ENCODE measurements at places on chromosomes 4 and X. TPM values are rescaled to one million over a fixed set of nuclear protein-coding genes. Genes with fewer than 3 reads are reported as not detected.

DNA sequence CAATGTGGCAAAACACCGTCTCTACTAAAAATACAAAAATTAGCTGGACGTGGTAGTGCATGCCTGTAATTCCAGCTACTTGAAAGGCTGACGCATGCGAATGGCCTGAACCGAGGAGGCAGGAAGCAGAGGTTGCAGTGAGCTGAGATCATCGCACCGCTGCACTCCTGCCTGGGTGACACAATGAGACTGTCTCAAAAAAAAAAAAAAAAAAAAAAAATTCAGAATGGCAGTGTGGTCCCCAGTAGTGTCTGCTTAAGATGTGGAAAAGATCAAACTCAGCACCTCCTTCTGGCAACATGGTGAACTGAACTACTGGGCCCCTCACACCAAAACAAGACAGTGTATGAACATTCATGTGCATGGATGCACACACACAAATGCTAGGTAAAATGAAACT, 32.2 kb downstream of the SMS start:
- H3K27ac ChIP-seq = no peak overlapping the region
- H3K4me3 ChIP-seq = no peak overlapping the region
- H3K4me1 ChIP-seq = peaks cover 10% of the 10 kb centered on the region
- no peaks in the 10 kb centered on the region for H3K36me3 ChIP-seq
- no peaks in the 10 kb centered on the region for H3K27me3 ChIP-seq

GRCh38 chrX:69256291-69256565, 91.0 kb upstream of the PJA1 start:
- H3K27me3 ChIP-seq = no peaks in the 10 kb centered on the region
- DNase-seq = no peak
- no peaks in the 10 kb centered on the region for H3K36me3 ChIP-seq
- no peak overlapping the region for H3K4me3 ChIP-seq
- H3K4me1 ChIP-seq = no peaks in the 10 kb centered on the region

DNA sequence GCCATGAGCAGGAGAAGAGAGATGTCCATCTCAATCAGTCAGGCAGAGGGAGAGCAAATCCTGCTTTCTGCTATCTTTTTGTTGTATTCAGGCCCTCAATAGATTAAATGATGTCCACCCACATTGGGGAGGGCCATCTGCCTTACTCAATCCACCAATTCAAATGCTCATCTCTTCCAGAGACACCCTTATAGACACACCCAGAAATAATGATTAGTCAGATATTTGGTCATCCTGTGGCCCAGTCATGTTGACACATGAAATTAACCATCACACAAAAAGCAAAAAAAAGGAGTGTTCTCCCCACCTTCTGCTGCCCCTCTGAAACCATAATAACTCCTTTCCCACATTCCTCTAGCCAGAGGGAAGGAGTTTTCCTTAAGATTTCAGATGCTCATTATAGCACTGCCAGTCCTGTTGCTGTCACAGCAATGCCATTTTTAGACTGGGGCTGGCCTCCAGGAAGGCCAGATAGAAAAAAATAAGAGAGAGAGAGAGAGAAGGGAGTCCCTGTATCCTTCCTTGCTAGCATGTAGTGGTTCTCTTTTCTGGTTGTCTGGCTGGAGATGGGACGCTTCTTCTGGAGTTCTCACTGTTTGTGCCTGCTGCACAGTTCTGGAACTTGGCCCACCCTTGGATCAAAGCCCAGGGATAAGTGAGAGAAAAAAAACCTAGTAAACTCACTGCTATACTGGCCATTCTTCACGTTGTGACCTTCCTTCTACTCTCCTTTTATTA, 177.7 kb downstream of the RBM46 start:
- H3K27me3 ChIP-seq = no peaks in the 10 kb centered on the region
- H3K4me3 ChIP-seq = no peak overlapping the region
- no peak overlapping the region for H3K27ac ChIP-seq
- no peaks in the 10 kb centered on the region for H3K36me3 ChIP-seq

DNA sequence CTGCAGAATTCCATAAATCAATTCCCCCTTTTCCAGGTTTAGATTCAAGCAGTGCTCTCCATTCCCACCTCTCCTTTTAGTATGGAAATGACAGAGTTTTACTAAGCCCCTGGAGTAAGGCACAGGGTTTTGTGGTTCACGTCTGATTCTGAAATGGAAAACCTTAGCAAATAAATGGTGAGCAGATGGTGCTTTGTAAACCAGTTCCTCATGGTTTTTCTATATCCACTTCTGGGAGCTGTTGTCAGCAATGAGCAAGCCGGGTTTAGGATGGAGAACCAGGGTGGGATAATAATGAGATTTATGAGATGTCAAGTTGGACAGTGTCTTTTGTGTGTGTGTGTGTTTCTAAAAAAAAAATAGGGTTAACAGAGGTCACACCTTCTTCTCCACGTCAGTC, 113.8 kb upstream of the RBPJ start:
- no peak overlapping the region for H3K4me3 ChIP-seq
- H3K27ac ChIP-seq = no peak overlapping the region
- no peaks in the 10 kb centered on the region for H3K36me3 ChIP-seq
- no peaks in the 10 kb centered on the region for H3K27me3 ChIP-seq
- no peak for DNase-seq

GRCh38 chr4:137467537-137467936, 64.8 kb downstream of the PCDH18 start:
- no peak overlapping the region for H3K4me3 ChIP-seq
- H3K27ac ChIP-seq = no peak overlapping the region
- H3K36me3 ChIP-seq = no peaks in the 10 kb centered on the region
- DNase-seq = no peak
- no peaks in the 10 kb centered on the region for H3K4me1 ChIP-seq
- H3K27me3 ChIP-seq = no peaks in the 10 kb centered on the region

DNA sequence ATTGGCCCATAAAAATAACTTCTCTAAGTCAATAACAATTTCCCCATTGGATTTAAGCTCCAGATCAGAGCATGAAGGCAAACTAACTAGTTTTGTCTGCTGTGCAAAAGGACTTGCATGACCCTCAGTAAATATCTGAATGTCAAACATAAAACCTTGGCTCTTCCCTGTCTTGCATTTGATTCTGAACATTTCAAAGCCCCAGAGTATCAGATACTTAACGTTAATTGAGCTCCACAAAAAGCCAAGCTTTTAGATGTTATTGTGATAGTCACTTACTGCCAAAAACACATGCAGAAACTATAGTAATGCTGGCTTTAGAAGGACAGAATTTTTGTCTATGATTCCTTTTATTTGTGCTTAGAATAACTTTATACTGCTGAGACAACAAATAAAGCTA, 664.2 kb downstream of the ADGRL3 start:
- no peak overlapping the region for H3K4me3 ChIP-seq
- H3K4me1 ChIP-seq = no peaks in the 10 kb centered on the region
- no peaks in the 10 kb centered on the region for H3K36me3 ChIP-seq
- H3K27me3 ChIP-seq = no peaks in the 10 kb centered on the region
- H3K27ac ChIP-seq = no peak overlapping the region
- no peak for DNase-seq

DNA sequence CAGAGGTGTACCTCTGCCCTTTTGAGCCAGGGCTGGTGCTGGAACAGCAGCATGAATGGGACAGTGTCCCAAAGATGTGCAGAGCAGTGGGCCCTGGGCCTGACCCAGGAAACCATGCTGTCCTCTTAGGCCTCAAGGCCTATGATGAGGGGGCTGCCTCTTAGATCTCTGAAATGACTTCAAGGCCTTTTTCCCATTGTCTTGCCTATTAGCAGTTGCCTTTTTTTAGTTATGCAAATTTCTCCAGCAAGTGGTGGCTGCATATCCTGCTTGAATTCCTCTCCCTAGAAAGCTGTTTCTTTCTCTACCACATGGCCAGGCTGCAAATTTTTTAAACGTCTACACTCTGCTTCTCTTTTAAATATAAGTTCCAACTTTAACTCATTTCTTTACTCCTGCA, 160.3 kb downstream of the CFAP299 start:
- no peaks in the 10 kb centered on the region for H3K36me3 ChIP-seq
- no peak for DNase-seq
- H3K4me3 ChIP-seq = no peak overlapping the region
- peaks cover 45% of the 10 kb centered on the region for H3K4me1 ChIP-seq

- no peaks in the 10 kb centered on the region for H3K36me3 ChIP-seq
- no peak for DNase-seq
- no peak overlapping the region for H3K27ac ChIP-seq
- H3K4me1 ChIP-seq = no peaks in the 10 kb centered on the region
- no peak overlapping the region for H3K4me3 ChIP-seq
- H3K27me3 ChIP-seq = no peaks in the 10 kb centered on the region
Observed at GRCh38 chrX:21947671-21948070, 7.2 kb downstream of the SMS start.

- no peaks in the 10 kb centered on the region for H3K27me3 ChIP-seq
- no peak for DNase-seq
- no peaks in the 10 kb centered on the region for H3K4me1 ChIP-seq
- no peak overlapping the region for H3K27ac ChIP-seq
Observed at GRCh38 chr4:129218897-129219296, 122.9 kb downstream of the C4orf33 start.

- H3K27me3 ChIP-seq = no peaks in the 10 kb centered on the region
- H3K27ac ChIP-seq = no peak overlapping the region
- DNase-seq = no peak
- H3K4me1 ChIP-seq = no peaks in the 10 kb centered on the region
- no peak overlapping the region for H3K4me3 ChIP-seq
- no peaks in the 10 kb centered on the region for H3K36me3 ChIP-seq
Observed at GRCh38 chr4:2427383-2428334, 8.9 kb downstream of the CFAP99 start.

GRCh38 chrX:79400623-79401022, 33.5 kb upstream of the ITM2A start:
- H3K4me3 ChIP-seq = no peak overlapping the region
- no peaks in the 10 kb centered on the region for H3K36me3 ChIP-seq
- no peaks in the 10 kb centered on the region for H3K27me3 ChIP-seq
- peak; percentile 22 for DNase-seq
- no peak overlapping the region for H3K27ac ChIP-seq

DNA sequence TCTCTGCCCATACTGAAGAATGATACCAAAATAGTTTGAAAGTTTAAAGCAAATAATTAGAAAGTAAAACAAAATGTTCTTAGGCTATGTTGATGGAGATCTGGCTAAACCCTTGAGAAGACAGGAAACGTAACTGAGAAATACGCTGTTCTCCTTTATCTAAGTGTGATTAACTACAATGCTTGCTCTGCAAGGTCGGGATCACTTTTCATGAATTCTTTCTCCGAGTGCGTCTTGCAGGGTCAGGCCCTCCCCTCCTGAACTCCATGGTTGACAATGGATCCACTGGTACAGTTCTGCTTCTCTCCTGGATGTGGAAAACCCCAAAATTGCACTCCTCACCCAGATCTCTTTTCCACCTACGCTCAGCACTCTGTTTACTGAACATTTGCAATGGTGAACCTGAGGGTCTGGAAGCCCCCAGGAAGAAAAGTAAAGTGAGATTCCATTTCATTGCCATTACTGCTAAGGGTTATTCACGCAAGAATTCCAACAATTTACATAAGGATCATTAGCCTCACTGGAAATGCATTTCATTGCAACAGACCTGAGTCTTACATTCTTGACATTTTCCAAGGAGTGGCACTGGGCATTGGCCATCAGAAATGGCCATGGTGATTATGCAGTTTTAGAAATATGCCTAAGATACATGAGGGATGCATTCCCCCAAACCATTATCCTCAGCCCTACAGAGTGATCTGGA, 24.6 kb upstream of the WWC2 start:
- H3K27me3 ChIP-seq = no peaks in the 10 kb centered on the region
- H3K27ac ChIP-seq = no peak overlapping the region
- no peaks in the 10 kb centered on the region for H3K36me3 ChIP-seq
- H3K4me3 ChIP-seq = no peak overlapping the region

GRCh38 chr4:110544594-110544993, 68.6 kb downstream of the ENPEP start:
- H3K36me3 ChIP-seq = no peaks in the 10 kb centered on the region
- no peaks in the 10 kb centered on the region for H3K4me1 ChIP-seq
- H3K27ac ChIP-seq = no peak overlapping the region
- no peak for DNase-seq

GRCh38 chrX:154712781-154713740, 37.8 kb downstream of the GAB3 start:
- DNase-seq = no peak
- no peaks in the 10 kb centered on the region for H3K27me3 ChIP-seq
- peaks cover 45% of the 10 kb centered on the region for H3K4me1 ChIP-seq
- H3K36me3 ChIP-seq = no peaks in the 10 kb centered on the region
- no peak overlapping the region for H3K27ac ChIP-seq

DNA sequence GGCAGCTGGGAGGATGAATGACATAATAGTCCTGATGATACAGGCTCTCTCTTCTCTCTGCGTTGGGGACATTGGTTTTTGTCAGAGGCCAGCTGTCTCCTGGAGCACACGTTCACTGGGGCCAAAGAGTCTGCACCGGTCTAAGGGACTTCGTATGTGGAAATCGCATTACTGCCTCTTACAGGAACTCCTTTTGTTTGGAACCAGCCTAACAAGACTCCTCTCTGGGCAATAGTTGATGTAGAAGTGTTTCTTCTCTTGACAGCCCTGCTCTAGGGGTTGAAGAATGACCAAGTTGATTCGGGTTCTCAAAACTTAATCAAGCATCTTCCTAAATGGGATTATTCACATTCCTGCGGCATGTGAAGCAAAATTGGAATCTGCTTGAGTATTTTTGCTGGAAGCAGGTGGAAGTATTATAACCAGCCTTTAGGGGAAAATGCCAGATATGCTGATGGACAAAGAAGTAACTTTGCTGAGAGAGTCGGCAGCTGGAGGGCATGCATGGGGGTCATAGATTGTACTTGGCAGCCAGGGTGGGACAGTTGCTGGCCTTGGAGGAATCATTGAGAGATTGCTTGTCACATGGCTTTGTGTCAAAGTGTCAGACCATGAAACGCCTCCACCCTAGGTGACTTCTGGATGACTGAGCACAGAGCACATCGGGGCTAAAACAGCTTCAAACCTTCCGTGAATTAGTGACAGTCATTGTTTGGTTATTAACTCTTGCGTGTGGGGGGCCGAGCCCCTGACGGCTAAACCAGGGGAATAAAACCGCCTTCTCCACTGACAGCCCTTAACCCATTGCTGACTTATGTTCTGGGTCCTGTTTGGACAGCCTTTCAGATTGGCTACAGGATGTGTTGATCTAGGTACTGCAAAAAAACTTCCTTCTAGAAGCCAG, 34.4 kb upstream of the SLC34A2 start:
- H3K27me3 ChIP-seq = no peaks in the 10 kb centered on the region
- no peaks in the 10 kb centered on the region for H3K36me3 ChIP-seq
- H3K4me3 ChIP-seq = no peak overlapping the region
- H3K4me1 ChIP-seq = no peaks in the 10 kb centered on the region
- no peak overlapping the region for H3K27ac ChIP-seq

PRDM8 gene
- 4.2 TPM for total RNA-seq

SLC25A53 gene
- 15.7 TPM for total RNA-seq

CCDC149 gene
- total RNA-seq = 0.45 TPM

LANCL3 gene
- total RNA-seq = 0.03 TPM

SSX2 gene
- total RNA-seq = not detected

ALAS2 gene
- total RNA-seq = not detected

PGRMC1 gene
- total RNA-seq = 13.9 TPM

DCAF4L1 gene
- total RNA-seq = 0.18 TPM

FGD1 gene
- not detected for total RNA-seq

AWAT2 gene
- not detected for total RNA-seq

NUDT10 gene
- not detected for total RNA-seq

RBMX2 gene
- total RNA-seq = 31.4 TPM
